ENCODE measurements at places on chromosomes 1 and 21.

GRCh38 chr1:2212532-2213491, 15.3 kb upstream of the SKI start:
- DNase-seq, result peak; percentile 54

DNA sequence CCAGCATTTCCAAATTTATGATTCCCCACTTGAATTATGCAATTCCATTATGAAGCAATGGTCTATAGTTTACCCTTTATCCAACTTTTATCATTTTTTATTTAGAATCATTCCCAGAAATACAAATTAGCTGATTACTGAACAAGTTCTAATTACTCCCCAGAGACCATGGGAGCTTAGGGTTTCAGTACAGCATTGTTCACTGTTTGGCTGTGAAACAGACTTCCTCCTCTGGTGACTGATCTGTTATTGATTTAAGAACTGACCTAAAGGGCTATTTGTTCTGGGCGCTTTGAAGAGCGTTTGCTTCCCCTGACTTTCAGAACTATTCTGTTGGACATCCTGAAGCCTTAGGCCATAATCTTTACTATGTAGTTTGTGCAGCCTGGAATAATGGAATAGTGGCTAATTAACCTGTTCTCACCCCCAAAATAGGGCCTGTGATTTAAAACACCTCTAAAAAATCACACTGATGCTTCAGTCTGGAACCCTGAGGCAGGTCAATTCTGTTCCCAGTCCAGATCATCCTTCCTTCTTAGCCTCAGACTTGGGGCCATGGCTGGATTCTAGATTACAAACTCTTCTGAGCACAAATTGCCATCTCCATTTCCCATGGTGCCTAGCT, 58.7 kb downstream of the ALG14 start:
- no peak for DNase-seq

GRCh38 chr21:31592963-31593560, 66.4 kb upstream of the SOD1 start:
- DNase-seq, result no peak

DNA sequence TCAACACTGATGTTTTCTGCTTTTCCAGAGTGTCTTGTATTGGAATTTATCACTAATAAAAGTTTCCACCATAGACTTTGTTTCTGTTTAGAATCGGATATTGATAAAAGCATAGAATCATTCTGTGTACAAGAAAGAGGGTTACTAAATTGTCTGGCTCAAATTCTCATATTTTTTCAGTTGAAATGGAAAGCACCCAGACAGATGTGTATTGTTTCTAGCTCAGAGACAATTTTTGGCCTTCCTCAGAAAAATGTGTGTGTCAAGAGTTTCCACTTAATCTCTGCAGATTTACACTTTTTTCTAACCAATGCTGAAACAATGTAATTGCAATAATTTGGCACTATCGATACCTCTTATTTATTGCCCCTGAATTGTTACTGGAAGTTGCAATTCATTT, 20.2 kb downstream of the LHX9 start:
- no peak for DNase-seq

- peak; percentile 75 for DNase-seq
Observed at GRCh38 chr1:212700223-212700891, 717 bp upstream of the BATF3 start.

DNA sequence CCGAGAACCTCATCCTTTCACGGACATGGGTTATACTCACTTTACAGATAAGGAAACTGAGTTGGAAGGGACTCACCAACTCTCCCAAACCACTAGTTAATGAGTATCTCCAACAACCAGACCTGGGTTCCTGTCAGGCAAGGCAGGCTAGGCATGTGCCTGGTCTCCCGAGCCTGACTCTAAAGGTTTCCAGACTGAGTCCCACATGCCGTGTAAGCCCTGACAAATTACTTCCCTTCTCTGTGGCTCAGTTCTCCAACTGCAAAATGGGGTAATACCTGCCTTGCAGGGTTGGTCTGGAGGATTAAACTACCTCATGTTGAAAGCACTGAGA, 34.3 kb downstream of the SSBP3 start:
- DNase-seq, result no peak

- DNase-seq, result no peak
Observed at GRCh38 chr1:168861421-168862004, 132.5 kb upstream of the DPT start.

GRCh38 chr1:180274221-180274620, 44.2 kb downstream of the LHX4 start:
- no peak for DNase-seq

DNA sequence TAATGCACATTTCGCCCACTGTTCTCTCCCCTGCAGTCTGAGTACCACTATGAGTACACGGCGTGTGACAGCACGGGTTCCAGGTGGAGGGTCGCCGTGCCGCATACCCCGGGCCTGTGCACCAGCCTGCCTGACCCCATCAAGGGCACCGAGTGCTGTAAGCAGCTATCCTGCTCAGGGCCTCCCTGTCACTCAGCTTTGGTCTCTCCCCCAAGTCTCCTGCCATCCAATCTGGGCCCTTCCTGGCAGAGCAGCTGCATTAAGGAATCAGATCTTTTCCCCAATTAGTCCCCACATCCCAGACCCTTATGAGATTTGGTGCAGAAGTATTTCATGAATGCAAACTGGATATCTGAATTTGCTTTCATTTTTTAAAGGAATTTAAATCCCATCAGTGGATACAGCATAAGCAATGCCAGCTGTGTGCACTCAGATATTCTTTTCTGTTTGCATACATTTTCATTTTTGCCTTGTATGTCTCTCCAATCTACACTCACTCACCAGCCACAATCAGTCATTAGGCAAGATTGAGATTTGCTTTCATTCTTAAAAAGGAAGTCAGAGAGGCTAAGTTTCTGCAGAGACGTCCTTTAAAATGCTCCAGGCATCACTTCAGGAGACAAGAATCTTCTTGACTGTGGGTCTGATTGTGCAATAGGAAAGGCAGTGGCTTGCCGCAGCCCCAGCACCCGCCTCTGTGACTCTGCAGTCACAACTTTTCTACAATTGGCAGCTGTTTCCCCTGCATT, 48.1 kb downstream of the ELAPOR1 start:
- peak; percentile 42 for DNase-seq

DNA sequence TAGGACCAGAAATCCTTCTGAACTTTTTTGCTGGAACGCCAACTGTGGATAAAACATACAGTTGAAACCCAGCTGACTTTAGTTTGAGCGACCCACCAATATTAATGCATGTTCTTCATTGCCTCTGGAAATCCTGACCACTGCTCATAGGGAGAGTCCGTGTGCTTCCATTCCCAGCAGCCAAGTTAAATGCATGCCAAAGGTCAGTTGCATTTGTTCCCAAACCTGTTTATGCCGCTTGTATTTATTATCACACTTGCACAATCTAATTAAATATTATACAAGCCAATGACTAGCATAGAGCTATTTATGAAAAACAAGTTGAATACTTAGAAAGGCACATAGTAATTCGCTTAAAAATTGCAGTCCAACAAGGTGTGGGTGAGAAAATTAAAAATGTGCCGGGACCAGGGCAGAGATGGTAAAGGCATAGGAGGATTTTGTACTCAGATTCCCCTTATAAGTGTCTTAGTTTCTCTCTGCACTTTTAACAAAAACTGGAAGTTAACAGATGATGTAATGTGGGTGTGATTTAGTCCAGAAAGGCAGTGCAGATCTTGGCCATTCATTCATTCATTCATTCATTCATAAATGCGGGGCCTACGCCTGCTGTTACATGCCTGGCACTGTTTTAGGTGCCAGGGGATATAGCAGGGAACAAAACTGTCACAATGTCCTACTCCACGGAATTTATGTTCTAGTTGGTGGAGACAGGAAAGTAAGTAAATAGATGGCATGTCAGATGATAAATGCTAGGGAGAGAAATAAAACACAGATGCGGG, 99.7 kb downstream of the PRDM2 start:
- no peak for DNase-seq

DNA sequence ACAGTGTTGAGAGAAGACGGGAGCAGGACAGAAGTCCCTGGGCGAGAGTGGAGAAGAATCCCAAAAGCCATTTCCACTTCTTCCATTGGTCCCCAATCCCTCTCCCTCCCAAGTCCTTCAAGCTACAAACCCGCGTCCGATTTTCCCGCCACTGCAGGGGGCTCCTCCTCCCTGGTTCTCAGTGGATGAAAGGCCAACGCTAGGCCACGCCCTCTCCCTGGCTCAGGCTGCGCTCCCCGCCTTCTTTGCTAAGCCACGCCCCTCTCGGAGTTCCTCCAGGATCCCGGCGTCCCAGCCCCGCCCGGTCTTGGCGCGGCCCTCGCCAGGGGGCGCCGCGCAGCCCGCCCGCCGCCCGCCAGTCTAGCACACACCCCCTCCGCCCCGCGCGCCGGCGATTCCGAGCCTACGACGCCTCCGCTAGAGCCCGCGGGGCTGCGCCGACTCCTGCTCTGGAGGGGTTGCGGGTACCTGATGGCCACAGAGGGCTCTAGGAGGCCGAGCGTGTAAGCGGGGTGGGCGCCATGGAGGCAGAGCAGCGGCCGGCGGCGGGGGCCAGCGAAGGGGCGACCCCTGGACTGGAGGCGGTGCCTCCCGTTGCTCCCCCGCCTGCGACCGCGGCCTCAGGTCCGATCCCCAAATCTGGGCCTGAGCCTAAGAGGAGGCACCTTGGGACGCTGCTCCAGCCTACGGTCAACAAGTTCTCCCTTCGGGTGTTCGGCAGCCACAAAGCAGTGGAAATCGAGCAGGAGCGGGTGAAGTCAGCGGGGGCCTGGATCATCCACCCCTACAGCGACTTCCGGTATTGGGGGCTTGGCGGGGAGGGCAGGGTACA, at the start of gene HCN3:
HCN3 (plus strand) TSS at position 394 of the 832 bp plus-strand sequence; CDS start at position 522, 128 bp downstream.
- peak; percentile 95 for DNase-seq
